ENCODE measurements at places on chromosomes 13 and 19. TPM values are rescaled to one million over a fixed set of nuclear protein-coding genes. Genes with fewer than 3 reads are reported as not detected.

- no peak for DNase-seq
These were observed 233.6 kb downstream of the PCDH9 start for GRCh38 chr13:66996503-66996902.

DNA sequence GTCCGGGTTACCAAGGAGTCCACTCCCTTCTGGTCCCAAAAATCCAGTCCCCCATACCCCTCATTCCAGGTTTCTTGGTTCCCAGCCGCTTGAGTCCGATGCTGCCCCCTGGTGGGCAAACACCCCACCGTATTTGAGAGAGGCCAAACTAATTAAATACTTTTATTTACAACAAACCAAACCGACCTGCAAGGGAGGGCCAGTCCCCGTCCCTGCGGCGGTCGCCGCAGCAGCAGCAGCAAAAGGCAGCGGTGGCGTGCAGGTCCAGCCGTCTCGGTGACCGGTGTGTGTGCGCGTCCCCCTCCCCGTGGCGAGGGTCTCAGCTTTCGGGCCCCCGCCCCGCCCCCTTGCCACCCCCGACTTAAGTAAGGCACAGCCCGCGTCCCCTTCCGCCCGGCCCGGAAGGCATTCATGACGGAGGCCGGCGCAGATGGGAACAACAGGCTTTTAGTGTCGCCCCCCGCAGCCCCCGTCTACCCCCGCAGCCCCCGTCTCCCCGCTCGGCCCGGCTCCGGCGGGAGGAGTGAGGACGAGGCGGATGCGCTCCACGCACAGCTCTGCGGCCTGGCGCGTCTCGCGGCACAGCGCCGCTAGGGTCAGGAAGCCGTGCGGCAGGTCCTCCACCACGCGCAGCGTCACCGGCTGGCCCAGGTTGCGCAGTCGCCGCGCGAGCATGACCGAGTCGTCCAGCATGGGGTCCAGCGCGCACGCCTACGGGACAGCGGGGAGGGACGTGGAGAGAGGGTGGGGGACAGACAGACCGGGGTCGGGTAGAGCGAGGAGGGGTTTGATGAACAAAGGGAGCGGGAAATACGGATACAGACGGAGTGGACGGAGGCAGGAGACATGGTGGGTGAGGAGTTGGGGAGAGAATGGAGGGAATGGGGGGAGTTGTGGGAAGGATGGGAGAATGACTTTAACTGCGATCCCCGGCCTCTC is 11.5 kb upstream of the CNFN start:
- peak; percentile 72 for DNase-seq

DNA sequence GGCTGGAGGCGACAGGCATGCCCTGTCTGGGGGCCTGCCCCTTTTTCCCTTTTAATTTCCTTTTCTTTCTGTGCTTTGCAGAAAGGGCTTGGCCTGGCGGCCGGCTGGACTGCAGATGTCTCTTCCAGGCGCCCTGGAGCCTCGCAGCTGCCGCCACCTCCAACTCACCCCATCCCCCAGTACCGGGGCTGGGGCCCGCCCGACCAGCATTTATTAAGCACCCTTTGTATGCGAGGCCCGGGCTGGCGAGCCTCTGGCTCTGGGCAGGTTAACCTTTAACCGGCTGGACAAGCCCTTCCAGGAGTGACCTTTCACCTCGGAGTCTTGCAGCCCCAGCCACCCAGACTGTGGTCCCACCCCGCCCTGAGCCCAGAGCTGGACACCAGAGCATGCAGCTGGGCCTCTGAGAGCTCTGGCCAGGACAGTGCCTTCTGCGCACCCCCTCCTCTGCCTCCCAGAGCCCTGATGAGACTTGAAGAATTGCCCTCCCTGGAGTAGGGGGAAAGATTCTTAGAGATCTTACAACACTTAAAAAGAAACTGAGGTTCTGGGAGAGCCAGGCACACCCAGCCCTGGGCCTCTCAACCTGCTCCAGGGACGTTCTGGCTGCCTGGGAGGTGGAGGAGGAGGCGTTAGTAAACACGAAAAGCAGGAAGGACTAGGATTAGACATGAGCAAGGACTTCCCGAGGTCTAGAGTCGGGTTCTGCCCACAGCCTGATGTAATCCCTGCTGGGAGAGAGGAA is 1.1 kb upstream of the NR2F6 start:
- DNase-seq: no peak

DNA sequence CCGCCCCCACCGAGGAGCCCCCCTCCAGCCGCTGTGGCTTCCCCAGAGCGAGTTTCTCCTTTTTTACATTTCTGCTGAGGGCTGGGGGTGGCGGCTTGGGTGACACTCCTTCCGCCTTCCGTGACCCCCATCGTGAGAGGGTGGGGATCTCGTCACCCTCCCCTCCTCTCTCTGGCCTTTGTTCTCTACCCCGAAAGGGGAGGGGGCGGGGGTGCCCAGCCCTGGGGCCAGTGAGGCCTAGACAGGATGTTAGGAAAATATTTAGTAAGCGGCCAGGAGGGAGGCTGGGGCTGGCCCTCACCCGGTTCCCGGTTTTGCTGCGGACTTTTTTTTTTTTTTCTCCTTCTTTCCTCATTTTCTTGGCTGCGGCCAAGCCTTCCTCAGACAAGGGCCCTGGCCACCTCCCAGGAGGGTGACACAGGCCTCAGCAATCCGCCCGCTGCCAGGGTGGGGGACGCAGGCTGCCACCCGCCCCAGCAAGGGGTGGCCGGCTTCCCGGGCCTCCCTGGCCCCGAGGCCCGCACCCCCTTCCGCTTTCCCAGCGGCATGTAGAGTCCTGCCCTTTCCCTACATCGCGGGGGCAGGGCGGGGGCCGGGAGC is 3.9 kb downstream of the MIDN start:
- peak; percentile 83 for DNase-seq

POLRMT gene
- total RNA-seq: 62.7 TPM
